ENCODE measurements at places on chromosomes 12 and 14.
A peak's percentile ranks its signal among the peaks of the same experiment; 100 is the strongest.

GRCh38 chr12:88580051-88580871 is at the start of gene KITLG:
TSS of gene KITLG (minus strand) at chr12:88580471. CDS start at chr12:88580278, 193 bp downstream.
- peak; percentile 65 for DNase-seq

DNA sequence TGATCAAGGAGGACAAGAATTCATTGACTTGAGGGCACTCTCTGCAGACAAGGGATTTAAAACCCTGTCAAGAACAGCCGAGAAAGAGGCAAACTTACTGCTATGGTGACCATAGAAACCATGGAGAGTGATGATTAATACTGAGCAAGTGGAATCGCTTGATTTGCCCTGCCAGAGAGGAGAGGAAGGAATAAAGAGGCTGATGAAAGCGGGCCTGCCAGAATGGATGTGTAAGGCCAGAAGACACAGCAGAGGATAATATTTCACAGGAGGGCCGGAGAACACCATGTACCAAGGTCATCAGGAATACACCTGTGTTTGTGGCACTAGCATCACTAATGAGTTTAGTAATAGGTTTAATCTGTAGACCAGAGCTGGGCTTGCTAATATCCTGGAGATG is 221.8 kb upstream of the DCN start:
- no peak for DNase-seq

DNA sequence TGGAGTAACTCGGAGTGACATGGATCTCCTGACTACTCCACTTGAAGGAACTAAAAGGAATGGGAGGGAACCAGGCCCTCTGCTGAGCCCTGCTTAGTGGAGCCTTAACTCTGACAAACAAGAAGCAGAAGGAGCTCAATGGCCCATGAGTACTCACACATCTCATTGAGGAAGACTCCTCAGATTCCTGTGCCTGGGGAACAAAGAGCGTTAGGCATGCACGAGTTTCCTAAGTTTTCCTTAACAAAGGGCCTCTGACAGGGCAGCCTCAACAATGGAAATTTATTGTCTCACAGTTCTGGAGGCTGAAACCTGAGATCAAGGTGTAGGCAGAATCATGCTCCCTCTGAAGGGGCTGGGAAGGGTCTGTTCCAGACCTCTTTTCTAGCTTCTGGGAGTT is 185.7 kb upstream of the NTF3 start:
- no peak for DNase-seq

DNA sequence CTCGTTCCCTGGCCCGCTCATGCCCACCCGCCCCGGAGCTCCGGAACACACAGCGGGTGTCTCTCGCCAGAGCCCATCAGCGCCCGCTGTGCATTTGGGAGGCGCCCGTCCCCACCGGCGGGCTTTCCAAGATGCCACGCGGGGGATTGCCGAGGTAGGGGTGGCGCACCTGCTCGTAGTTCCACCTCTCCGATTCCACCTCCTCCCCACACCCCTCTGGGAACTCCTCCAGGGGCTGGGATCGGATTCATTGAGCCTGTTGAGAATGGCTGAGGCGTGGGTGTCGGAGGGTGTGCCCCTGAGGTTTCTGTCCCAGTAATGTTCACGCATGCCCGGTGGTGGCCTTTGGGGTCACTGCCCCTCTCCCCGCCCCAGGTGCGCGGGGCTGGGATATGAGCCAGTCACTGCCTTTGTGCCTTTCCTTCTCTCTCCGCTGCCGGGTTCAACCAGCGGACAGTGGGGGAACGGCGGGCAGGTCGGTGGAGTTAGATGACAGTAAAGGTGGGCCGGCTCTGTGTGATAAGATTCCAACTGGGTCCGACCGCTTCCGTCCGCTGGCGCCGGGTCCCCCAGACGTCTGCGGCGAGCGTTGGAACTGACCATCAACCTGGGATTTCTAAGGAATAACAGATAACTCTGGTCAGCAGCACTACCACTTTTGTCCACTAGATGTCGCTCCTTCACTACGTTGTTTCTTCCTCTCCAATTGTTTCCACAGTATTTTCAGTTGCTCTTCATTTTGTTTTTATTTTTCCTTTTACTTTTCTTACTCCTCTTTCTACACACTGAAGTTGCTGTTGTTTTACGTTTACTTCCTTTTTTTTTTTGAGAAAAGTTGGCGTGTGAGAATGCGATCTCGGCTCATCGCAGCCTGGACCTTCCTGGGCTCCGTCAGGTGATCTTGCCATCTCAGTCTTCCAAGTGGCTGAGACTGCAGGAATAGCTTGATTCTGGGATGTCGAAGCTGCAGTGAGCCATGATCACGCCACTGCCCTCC is 178.1 kb upstream of the ALG10B start:
- peak; percentile 82 for DNase-seq

DNA sequence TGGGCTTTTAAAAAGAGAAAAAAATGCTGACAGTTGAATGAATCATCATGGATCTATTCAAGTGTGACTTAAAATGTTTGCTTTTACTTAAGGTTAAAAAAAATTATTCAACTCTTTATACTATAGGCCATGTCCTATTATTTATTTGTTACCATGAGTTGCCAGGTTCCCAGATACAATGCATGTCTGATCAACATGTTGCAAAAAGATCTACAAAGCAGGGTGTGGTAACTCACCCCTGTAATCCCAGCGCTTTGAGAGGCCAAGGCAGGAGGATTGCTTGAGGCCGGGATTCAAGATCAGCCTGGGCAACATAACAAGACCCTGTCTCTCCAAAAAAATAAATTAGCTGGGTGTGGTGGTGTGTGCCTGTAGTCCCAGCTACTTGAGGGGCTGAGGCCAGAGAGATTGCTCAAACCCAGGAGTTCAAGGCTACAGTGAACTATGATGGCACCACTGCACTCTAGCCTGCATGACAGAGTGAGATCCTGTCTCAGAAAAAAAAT is 460.8 kb downstream of the BCAT1 start:
- DNase-seq = no peak

- no peak for DNase-seq
Measured at GRCh38 chr12:16955083-16955657, 349.2 kb upstream of the LMO3 start.

DNA sequence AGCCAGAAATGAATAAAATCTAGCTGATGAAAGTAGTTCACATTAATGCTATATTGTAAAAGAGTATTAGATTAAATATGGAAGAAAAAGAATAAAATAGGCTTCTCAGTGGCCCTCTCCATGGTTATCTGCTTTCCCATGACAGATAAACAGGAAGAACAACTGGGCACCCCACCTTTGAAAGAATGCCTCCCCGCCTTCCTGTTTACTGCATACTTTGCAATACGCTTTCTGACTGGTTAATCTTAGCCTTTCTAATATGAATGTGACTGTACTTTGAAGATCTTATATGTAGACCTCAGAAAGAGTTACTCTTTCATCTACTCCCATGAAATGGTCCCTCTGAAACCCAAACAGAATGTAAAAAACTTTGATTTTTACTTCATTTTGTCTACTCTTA is 34.1 kb upstream of the DAAM1 start:
- DNase-seq = no peak

- no peak for DNase-seq
Measured at GRCh38 chr14:105148604-105149145, 19.9 kb downstream of the JAG2 start.
